ENCODE measurements at places on chromosomes 7 and 10.

GRCh38 chr7:149791-150636 is 42.4 kb upstream of the FAM20C start:
- no peak for DNase-seq

GRCh38 chr10:95535526-95535925 is 25.6 kb downstream of the SORBS1 start:
- DNase-seq = no peak

DNA sequence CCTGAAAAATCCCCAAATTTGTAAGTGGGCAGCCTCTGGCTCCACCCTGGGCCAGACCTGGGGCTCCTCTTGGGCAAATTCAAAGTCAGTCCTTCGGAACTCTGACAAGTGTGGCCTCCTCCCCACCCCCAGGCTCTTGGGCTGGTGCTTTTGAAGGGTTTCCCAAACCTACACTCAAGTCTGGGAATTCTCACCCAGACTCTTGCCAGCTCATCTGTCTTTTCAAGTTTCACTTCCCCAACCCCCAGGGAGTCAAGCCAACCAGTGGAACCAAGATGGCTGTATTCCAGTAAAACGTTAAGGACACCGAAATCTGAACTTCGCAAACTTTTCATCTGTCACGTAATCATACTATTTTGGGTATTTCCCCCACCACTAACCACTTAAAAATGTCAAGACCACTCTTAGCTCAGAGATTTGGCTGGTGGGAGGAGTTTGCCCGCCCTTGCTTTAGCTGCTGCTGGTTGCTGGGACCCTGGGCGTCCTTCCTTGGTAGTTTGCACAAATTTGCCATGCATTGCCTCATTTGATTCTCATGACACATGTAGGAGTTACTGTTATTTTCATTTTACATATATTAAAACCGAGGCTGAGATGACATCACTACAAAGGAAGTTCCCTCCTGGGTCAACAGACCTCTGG is 1.7 kb upstream of the MYO1G start:
- DNase-seq = peak; percentile 97

- no peak for DNase-seq
These were observed 95.0 kb downstream of the UBE3C start for GRCh38 chr7:157233677-157234076.

DNA sequence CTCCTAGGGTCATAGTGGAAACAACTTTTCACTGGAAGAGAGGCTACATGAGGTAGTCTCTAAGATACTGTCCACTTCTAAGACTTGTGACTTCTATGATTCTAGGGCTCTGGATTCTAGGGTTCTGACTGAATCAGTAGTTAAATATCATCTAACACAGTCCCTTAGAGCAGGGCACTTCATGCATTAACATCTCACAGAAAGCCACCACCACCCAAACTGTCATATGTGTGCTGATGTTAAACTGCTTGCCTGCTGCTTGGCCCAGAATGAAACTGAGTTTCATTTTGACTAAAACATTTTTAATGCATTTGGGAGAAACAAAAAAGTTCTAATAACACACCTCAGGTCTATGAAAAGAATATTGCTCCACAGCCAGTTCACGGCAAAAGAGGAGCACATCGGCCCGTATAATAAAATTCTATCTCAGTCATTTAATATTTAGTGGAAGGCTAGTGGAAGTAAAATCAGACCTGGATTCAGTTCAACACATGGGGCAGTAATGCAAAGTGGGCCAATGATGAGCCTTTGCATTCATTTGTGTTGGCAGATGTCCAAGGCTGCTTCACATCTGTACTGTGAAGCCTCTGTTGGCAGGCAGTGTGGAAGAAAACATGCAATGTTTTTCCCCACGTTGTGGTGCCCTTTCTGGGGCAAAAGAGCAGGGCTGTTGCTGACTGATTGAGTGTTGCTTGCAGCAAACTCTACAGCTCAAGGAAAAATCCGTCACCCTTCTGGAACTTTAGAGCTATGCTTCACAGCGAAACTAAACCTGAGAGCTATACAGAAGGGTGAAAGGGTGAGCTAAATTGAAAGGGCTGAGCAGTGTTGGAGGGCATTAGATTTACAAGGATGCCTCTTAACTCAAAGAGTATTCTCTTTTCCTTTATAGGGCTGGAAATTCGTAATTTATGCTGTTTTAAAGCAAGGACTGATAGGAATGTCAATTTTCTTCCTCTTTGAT is 33.5 kb upstream of the AUTS2 start:
- peak; percentile 99 for DNase-seq

DNA sequence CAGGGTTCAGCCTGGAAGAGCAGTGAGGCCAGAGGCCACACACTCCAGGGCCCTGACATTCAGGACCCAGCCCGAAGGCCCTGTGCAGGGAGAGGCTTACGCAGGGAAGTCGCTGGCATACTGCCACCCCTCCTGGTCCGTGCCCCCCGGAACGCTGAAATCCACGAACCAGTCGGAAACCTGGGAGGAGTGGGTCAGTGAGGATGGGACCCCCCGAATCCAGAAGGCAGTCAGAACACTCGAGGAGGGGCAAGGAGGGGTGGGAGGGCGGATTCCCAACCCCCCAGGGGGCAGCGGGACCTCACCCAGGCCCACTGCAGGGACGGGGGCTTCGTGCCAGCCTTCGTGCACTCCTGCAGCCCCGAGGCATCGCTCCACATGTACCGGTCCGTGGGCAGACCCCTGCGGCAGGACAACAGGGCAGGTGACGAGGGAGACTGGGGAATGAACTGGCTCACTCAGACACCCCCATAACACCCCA is 13.5 kb downstream of the BHLHA15 start:
- DNase-seq = no peak

- no peak for DNase-seq
These were observed 526 bp downstream of the GIMAP1 start for GRCh38 chr7:150716939-150717338.

GRCh38 chr7:131753620-131754222 is 197.3 kb upstream of the PODXL start:
- DNase-seq = peak; percentile 20

DNA sequence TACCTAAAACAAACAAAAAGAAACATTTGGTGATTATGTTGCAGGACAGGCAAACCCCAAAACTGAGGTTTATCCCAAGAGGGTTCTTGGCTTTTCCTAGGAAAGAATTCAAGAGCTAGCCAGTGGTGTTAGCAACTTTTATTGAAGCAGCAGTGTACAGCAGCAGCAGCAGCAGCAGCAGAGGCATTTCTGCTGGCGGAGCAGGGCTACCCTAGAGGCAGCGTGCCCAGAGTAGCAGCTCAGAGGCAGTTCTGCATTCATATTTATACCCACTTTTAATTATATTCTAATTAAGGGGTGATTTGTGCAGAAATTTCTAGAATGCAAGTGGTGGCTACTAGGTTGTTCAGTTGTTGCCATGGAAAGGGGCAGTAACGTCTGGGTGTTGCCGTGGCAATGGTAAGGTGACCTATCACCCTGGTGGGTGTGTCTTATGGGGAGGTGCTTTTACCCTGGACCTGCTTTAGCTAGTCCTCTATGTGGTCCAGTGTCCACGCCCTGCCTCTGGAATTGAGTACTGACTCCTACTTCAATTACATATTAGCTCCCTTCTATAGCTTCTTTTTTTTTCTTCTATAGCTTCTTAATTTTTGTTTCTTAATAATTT is 53.9 kb downstream of the VCL start:
- DNase-seq = no peak

DNA sequence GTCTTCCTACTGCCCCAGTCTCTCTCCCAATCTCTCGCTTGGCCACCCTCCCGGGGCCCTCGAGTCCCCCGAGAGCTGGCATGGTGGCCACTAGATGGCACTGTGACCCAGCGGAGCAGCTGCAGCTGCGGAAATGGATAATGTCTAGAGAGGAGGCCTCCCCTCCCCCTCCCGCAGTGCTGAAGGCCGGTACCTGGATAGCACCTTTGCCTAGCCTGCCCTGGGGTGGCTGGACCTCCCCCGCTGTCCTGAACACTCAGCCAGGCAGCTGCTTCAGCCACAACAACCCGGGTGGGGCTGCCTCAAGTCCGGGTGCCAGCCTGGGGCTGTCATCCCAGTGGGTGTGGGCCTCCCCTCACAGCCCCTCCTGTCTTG is 65.2 kb downstream of the GOLGA7B start:
- DNase-seq = peak; percentile 78

GRCh38 chr7:11256501-11256900 is 282.8 kb downstream of the PHF14 start:
- peak; percentile 46 for DNase-seq

DNA sequence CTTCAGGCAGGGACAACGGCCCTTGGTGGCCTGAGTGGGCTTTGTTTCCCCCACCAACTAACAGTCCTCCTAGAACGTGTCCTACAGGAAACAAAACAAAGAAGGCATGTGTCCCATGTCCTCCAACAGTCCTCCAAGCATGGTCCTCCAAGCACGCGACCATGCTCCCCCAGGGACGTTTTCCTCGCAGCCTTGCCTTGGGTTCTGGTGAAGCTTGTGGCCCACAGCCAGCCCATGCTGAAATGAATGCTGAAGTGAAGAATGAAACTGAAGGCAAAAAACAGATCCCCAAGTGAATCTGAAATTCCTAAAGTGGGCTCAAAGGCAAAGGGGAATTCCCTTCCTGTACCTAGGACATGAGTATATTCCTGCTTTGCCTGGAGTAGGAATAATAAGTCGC is 176.6 kb downstream of the JCAD start:
- no peak for DNase-seq

DNA sequence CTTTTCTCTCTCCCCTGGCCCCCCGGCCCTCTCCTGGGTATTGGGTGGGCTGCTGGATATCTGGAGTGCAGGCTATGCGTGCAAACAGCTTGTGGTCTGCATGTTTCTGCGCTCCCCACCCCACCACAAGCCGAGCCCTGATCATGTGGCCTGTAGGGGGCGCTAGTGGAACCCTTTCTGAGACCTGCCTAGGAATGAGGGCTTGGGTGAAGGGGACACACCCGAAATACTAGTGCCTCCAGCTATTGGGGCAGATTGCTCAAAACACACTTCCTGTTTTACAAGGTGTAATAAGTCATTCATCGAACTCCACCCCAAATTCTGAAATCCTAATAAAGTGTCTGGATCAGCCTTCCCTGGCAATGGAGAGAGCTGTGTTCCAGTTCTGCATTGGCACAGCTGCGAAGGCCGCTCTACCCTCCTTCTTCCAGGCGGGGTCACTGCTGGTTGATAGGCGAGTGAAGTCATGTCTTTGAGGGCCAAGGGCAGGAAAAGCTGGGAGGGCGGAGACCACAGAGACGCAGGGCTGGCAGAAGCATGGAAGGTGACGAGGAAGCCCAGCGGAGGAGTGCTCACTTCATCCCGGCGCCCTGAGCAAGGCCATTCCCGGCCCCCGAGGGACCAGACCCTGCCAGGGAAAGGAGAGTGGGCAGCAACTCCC is 19.8 kb upstream of the PRRT4 start:
- peak; percentile 72 for DNase-seq

- no peak for DNase-seq
These were observed 6.0 kb downstream of the ALOX5 start for GRCh38 chr10:45379891-45380540.

- DNase-seq = no peak
These were observed 34.1 kb upstream of the TSPAN33 start for GRCh38 chr7:129110258-129110981.

- DNase-seq = no peak
These were observed 204.7 kb upstream of the KLF14 start for GRCh38 chr7:130938661-130939060.

DNA sequence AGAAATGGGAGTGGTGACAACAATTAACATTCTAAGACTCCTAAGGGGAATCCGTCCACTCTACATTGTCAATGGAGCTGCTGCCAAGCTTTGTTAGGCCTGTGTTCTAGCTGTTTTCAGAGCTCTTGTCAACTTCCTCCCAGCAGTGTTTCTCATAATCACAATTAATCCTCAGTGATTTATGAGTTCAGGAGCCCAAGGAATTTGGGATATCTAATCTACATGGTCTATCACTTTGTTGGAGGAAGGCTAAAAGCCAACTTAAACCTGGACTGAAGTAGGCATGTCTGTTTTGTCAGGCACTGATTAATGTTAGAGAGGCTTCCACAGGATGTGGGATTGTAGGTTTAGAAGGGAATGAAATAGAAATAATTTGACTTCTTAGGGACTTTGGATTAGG is 10.2 kb upstream of the OR2F2 start:
- DNase-seq = no peak

- no peak for DNase-seq
These were observed 20.5 kb upstream of the RHEB start for GRCh38 chr7:151540146-151540545.

DNA sequence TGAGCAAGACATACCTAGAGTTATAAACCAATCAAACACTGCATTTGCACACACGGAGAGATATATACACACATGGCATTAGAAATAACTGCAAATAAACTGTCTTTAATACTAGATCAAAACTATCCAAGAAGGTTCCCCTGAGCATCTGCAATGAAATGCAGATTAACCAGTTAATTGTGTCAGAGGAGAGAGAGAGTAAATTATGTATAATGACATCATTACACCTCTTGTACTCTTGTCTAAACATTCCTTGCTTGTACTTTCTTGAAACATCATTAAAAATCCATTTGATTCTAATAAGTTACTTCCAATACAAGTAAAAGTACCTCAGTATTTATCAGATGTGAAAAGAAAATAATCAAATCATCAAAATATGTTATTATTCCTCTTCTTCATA is 932 bp downstream of the ANKRD22 start:
- no peak for DNase-seq

GRCh38 chr10:12400266-12400931 is 51.1 kb downstream of the CAMK1D start:
- DNase-seq = no peak

DNA sequence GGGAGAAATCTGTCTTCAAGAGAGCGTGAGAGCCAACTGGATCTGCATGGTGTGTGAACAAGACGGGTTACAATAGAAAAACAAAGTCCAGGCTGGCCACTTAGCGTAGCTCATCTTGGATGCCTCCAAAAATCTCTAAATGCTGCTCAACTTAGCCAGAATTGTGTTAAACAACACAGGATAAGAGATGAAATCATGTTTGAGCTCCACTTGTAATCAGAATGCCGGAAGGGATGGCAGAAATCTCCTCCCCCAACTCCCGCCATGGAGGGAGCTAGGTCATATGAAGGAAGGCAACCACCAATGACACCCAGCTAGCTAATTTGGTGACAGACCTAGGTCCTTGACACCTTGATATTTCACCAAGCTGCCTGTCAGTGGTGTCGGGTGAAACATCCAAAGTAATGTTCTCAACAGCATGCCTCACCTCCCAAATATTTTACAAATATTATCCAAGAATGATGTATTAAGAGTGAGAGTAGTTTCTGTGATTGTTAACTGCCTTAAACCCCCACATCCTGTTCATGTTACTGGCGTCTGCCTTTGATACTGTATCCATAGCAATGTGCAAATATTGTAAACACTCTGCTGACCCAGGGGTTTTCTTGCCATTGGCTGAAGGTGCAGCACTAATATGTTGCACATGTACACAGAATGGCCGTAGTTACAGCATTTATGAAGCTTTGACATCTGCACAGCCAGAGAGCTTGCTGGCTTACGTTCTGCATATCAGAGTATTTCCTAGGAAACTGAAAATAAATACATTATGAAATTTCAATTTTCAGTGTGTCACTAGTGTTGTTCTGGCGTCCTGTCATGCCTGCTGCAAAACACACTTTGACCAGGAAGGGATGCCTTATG is 25.8 kb downstream of the TMEM254 start:
- DNase-seq = peak; percentile 37

All from NAMALWA (cell line).